Fibroblast of skin of left biceps (primary cell): ENCODE measurements at places on chromosomes 7 and 10.

GRCh38 chr7:91182819-91183764, 81.1 kb upstream of the FZD1 start:
- peak; percentile 94 for DNase-seq

DNA sequence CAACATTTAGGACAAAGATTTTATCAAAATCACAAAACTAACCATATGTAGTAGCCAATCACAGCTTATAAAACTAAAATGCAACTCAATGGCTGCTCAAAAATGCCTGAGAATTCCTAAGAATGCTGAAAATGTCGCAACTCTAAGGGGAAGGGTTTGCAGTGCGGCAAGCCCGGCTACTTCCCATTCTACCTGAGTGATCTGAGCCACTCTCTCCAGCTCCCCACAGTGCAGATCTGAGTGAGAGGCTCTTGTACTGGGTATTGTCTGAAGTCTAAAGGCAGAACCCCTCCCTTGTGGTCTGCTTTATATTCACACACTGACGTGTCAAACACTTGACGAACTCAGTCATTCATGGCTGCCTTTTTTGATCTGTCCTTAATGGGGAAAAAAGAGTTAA, 28.9 kb downstream of the RAB11FIP2 start:
- DNase-seq, result no peak

GRCh38 chr7:101564778-101565211, 64.3 kb downstream of the MYL10 start:
- DNase-seq, result no peak

DNA sequence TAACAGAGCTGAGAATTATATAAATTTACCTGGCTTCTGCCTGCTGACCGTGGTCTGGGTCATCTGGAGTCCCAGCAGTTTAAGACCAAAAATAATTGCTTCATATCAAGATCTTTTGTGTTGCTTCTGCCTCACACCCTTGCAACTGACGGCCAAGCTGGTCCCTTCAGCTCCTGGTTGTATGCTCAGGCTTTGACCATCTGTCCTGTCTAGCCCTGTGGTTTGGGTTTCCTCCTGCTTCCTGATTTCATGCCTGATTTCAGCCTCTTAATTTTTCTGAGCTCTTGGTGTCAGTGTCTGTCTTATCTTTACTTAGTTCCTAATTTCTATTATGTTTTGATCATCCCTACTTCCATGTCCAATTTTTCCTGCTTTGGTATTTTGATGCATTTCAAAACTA, 87.9 kb upstream of the PLXDC2 start:
- no peak for DNase-seq

GRCh38 chr10:132005147-132005546, 23.4 kb upstream of the BNIP3 start:
- no peak for DNase-seq

GRCh38 chr10:96904648-96905047, 72.5 kb downstream of the LCOR start:
- no peak for DNase-seq

DNA sequence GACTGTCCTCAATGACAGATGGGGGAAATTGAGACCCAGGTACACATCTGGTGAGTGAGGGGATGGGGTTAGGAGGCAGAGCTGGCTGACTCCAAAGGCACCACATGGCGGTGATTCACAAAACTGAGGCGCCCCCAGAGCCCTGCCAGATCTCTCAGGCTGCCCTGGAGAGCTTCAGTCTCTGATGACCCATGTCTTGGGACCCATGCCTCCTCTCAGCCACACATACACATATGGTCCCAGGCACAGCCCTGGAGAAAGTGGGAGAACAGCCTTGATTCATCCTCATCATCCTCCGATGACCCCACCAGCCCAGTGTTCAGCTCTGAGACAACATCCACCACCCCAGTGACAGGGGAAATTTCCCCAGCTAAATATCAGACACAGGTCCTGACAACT, 426.0 kb downstream of the RPS24 start:
- no peak for DNase-seq
